ENCODE measurements at places on chromosomes 11 and 22. TPM values are rescaled to one million over a fixed set of nuclear protein-coding genes. Genes with fewer than 3 reads are reported as not detected.

- H3K36me3 ChIP-seq, result no peaks in the 10 kb centered on the region
- H3K4me3 ChIP-seq, result no peak overlapping the region
- peaks cover 21% of the 10 kb centered on the region for H3K4me1 ChIP-seq
- no peak for DNase-seq
- H3K27me3 ChIP-seq, result peaks cover 55% of the 10 kb centered on the region
These were observed 6.2 kb downstream of the CLCF1 start for GRCh38 chr11:67366961-67367760.

SLC25A18 gene
- not detected for total RNA-seq

GRCh38 chr11:75823415-75823814, 8.4 kb downstream of the UVRAG start:
- H3K4me1 ChIP-seq, result peaks cover 16% of the 10 kb centered on the region
- H3K4me3 ChIP-seq, result no peak overlapping the region
- H3K27ac ChIP-seq, result no peak overlapping the region

DNA sequence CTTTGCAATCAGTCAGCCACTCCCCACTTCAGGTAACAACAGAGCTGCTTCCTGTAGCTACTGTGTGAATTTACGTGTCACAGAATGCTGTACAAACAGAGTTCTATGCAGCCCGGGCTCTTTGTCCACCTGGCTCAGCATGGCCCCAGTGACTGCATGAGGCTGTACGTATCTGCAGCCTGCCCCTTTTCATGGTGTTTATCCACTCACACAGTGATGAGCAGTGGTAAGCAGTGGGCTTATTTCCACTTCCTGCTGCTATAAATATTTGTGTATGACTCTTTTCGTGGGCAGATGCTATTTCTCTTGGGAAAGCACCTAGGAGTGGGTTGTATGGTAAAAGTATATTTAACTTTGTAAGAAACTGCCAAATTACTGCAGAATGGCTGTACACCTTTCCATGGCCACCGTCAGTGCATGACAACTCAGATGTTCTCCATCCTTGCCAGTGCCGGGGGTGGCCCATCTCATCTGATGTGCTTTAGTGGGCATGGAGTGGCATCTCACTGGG, 43.3 kb downstream of the MYEOV start:
- peak overlapping the region; percentile 89 for H3K27ac ChIP-seq
- peak; percentile 26 for DNase-seq
- peak overlapping the region; percentile 35 for H3K4me3 ChIP-seq
- H3K4me1 ChIP-seq, result peaks cover 56% of the 10 kb centered on the region

- H3K27me3 ChIP-seq, result no peaks in the 10 kb centered on the region
- no peak overlapping the region for H3K4me3 ChIP-seq
- peaks cover 12% of the 10 kb centered on the region for H3K4me1 ChIP-seq
- no peaks in the 10 kb centered on the region for H3K36me3 ChIP-seq
- no peak for DNase-seq
These were observed 64.8 kb upstream of the NUP160 start for GRCh38 chr11:47912843-47913437.

DNA sequence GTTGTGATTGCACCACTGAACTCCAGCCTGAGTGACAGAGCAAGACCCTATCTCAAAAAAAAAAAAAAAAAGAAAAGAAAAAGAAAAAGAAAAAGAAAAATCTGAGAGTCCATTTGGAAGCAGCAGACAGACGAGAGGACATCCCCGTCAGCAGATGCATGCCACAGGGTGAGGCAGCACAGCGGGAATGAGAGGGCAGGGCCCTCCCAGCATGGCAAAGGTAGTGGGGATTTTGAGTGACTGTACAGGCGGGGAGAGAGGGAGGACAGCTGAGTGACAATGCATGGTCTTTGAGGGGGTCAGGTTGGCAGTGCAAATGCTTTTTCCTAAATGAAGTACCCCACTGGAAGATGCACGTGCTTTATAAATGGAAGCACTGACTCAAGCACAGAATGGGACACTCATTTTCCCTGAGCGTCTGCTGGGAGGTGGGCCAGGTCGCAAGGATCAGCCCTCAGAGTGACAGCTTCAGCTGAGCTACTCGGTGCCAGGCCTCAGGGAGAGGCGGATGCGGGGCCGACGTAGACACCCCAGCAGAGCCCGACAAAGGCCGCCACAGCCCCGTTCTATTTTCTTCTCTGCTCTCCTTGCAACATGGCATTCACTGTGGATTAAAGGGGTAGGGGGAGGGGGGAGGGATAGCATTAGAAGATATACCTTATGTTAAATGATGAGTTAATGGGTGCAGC, 113.5 kb downstream of the SHANK2 start:
- H3K4me1 ChIP-seq, result no peaks in the 10 kb centered on the region
- no peaks in the 10 kb centered on the region for H3K36me3 ChIP-seq
- H3K27ac ChIP-seq, result no peak overlapping the region
- no peak for DNase-seq

DNA sequence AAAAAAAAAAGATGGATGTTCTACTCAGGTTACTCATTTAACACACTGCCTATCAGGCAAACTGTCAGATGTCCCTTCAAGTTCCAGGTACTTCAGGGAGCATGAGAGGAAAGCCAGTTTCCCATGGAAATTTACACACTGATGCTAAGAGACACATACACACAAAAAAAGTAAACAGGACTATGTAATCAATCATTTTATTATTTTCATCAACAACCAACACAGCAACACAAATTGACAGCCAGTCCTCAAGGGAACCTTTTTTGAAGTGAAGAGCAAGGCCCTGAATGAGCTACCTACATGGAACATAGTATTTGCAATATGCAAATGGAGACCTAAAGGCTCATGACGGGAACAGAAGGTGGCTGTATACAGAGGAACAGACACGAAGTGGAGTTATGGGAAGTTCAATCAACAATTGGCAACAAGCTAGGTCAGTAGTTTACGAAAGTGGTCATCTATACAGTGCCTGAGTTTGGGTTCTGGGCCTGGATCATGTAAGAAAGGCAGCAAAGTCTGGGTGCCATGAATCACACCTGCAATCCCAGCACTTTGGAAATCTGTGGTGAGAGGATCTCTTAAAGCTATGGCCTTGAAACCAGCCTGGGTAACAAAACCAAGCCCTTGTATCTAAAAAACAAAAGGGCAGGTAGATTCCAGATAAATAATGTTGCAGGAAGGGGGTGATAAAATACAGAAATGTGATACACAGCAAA, 12.6 kb upstream of the WDR74 start:
- peak overlapping the region; percentile 83 for H3K27ac ChIP-seq
- H3K4me1 ChIP-seq, result peaks cover 39% of the 10 kb centered on the region
- H3K36me3 ChIP-seq, result peaks cover 49% of the 10 kb centered on the region
- no peak for DNase-seq
- peak overlapping the region; percentile 98 for H3K4me3 ChIP-seq

DNA sequence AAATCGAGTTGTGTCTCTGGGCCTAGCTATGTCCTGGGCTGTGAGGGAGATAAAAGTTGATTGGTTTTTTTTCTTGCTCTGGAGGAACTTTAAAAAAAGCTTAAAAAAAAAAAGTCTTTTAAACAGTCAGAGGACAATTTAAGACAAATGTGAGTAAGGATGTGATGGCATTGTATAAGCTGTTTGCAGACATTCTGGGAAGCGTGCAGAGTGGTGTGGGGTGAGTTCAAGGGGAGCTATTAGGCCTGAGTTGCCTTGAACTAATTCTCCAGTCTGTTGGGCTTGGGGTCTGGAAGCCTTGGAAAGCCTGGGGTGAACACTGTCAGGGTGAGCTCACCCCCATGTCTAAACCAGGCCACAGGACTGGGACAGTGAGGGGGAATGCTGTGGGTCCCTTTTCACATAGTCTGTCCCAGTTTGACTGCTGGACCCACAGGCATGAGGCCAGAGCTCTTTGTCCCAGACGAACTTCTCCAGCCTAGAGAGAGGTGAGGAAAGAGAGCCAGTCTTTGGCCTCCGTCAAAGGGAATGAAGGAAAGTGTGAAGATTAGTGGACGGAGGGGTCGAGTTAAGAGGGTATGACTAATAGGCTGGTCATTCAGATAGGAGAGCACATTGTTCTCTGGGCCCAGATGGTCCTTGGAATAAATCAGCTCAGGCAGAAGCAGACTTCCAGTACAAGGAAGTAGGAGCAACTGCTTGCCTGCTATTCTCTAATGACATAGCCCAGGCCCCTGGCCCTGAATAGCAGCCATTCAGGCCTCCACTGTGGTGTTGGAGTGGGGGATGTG, 76.4 kb upstream of the NNMT start:
- H3K4me1 ChIP-seq, result peaks cover 36% of the 10 kb centered on the region
- no peak overlapping the region for H3K27ac ChIP-seq
- no peak for DNase-seq
- peaks cover 2% of the 10 kb centered on the region for H3K36me3 ChIP-seq
- H3K4me3 ChIP-seq, result no peak overlapping the region
- peaks cover 6% of the 10 kb centered on the region for H3K27me3 ChIP-seq

DNA sequence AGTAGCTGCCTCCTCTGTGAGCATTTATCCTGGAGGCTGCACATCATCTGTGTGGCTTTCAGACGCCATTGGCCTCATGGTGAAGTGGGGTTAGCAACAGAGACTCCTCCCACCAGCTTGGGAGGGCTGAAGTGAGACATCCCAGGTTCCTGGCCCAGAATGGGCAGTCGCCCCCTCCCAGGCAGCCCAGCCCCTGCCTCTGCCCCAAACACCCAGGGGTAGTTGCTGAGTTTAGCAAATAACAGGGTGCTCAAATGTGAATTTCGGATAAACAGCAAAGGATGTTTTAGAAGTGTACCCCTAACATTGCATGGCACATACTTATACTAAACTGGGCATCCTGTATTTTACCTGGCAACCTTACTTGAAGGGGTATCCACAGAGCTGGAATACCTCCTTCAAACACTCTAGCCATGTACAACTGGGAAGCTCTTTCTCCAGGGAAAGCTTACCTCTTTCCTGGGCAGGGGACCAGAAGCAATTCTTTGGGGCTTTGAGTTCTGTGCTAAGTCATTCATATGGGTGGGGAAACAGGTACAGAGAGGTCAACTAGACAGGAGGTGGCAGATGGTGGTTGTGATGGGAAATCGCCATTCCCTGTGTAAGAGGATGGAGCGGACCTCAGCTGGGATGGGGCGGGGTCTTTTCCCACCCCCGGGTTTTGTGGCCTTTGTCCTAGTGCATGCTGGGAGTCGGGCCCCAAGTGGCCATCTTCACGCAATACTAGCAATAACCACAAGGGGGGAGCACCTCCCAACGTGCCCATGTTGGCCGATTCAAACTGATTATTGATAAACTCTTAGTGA, 19.3 kb downstream of the MTFP1 start:
- no peak overlapping the region for H3K4me3 ChIP-seq
- peaks cover 27% of the 10 kb centered on the region for H3K27me3 ChIP-seq
- no peaks in the 10 kb centered on the region for H3K36me3 ChIP-seq
- H3K4me1 ChIP-seq, result peaks cover 29% of the 10 kb centered on the region
- DNase-seq, result peak; percentile 46
- H3K27ac ChIP-seq, result no peak overlapping the region

- no peak overlapping the region for H3K4me3 ChIP-seq
- H3K27ac ChIP-seq, result no peak overlapping the region
- peaks cover 28% of the 10 kb centered on the region for H3K36me3 ChIP-seq
- H3K27me3 ChIP-seq, result no peaks in the 10 kb centered on the region
- peaks cover 14% of the 10 kb centered on the region for H3K4me1 ChIP-seq
- DNase-seq, result no peak
These were observed 10.1 kb downstream of the PRR14L start for GRCh38 chr22:31739795-31740201.

DNA sequence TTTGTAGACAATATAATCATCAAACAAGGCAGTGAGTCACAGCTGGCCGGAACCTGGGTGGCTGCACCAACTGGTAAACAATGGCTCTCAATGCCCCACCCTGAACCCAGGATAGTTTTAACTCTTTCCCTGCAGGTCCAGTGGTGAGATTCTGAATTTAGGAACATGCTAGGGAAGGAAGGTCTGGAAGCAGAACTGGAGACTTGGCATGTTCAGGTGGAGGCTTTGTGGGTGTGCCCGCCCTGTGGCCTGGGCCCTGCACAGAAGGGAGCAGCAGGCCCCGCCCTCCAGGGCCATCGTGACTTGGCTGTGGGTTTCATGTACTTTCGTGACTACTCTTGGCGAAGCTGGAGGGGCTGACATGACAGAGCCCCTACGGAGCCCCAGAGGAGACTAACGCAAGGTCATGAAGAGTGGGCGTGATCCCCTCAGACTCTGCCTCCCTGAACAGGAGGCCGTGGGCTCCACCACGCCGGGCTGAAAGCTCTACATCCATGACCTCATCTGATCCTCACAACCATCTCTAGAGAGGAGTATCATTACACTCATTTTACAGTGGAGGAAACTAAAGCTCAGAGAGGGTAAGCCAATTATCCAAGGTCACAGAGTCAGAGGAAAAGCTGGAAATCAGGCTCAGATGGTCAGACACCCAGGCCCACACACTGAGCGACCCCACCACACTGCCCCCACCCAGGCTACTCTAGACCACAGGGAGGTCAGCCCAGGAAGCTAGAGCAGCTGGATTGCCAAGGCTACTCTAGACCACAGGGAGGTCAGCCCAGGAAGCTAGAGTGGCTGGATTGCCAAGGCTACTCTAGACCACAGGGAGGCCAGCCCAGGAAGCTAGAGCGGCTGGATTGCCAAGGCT, 27.3 kb downstream of the MAFF start:
- no peak for DNase-seq
- peaks cover 14% of the 10 kb centered on the region for H3K36me3 ChIP-seq
- H3K27me3 ChIP-seq, result no peaks in the 10 kb centered on the region
- H3K4me1 ChIP-seq, result peaks cover 7% of the 10 kb centered on the region

GRCh38 chr11:118514103-118514502, 13.2 kb upstream of the TTC36 start:
- H3K4me1 ChIP-seq, result peaks cover 6% of the 10 kb centered on the region
- H3K27me3 ChIP-seq, result no peaks in the 10 kb centered on the region
- peaks cover 46% of the 10 kb centered on the region for H3K36me3 ChIP-seq
- peak overlapping the region; percentile 52 for H3K27ac ChIP-seq
- no peak overlapping the region for H3K4me3 ChIP-seq
- no peak for DNase-seq

CDON gene
- 1.8 TPM for total RNA-seq

DNA sequence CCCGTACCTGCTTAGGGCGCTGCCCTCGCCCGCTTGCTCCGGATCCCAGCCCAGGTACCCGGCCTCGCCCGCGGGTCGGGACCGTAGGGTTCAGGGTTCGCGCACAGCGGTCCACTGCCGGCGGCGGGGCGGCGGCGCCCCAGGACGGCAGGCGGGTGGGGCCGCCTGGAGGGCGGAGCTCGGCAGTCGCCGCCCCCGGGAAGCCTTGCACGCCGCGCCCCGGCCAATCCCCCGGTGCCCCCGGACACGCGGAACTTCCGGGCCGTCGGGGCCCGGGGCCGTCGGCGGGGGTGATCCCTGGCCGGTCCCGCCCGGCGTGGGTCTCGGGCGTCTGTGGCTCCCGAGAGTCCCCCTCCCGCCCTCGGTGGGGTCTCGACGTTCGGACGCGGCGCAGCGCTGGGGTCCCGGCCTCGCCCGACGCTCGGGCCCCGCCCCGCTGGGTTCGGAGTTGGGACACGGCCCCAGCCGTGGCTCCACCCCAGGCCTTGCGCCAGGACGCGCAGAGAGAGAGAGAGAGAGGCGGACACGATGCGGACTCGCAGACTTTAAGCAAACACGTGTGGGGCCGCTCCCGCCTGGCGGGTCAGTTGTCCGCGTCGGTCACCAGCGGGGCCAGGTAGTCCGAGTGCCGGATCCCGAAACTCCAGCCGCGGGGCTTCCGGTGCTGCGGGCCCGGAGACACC, at the start of gene TYMP:
TYMP (minus strand) TSS at position 116 of the 683 bp plus-strand sequence. CDS start 303 bp downstream, outside the sequence.
- DNase-seq, result peak; percentile 81
- peak within 1 kb of the TSS; percentile 99 for H3K27ac ChIP-seq
- peak within 1 kb of the TSS; percentile 93 for H3K4me3 ChIP-seq
- H3K4me1 ChIP-seq, result peaks cover 45% of the 10 kb centered on the region
- H3K36me3 ChIP-seq, result peaks cover 7% of the 10 kb centered on the region

TRPT1 gene
- 30.3 TPM for total RNA-seq

GRCh38 chr22:41301085-41302020, at the start of gene ZC3H7B:
TSS of gene ZC3H7B (plus strand) at chr22:41301525. CDS start at chr22:41320661, 19,136 bp downstream.
- no peaks in the 10 kb centered on the region for H3K27me3 ChIP-seq
- H3K4me3 ChIP-seq, result peak within 1 kb of the TSS; percentile 87
- H3K27ac ChIP-seq, result peak within 1 kb of the TSS; percentile 82
- peaks cover 11% of the 10 kb centered on the region for H3K36me3 ChIP-seq
- peak; percentile 81 for DNase-seq

GRCh38 chr11:125141178-125141577, 23.4 kb upstream of the PKNOX2 start:
- H3K4me1 ChIP-seq, result no peaks in the 10 kb centered on the region
- H3K27ac ChIP-seq, result no peak overlapping the region
- H3K36me3 ChIP-seq, result no peaks in the 10 kb centered on the region

Data from activated T-helper 1 cell treated with anti-CD3 and anti-CD28 coated beads, Interleukin-12 subunit alpha, Interleukin-12 subunit beta, Interleukin-2, Interleukin-4 antibody, amounts not matched to agents 30 ng/mL and 10 ng/mL and 1 ng/mL, durations not matched to agents 14 hours and 24 hours and 36 hours (primary cell).